Natural killer cell (primary cell): ENCODE measurements at places on chromosomes 12 and 14. TPM values are rescaled to one million over a fixed set of nuclear protein-coding genes. Genes with fewer than 3 reads are reported as not detected.

PSMC6 gene
- total RNA-seq = 159 TPM

C3AR1 gene
- total RNA-seq = 13.0 TPM

SLC8B1 gene
- 34.4 TPM for total RNA-seq

TRPV4 gene
- total RNA-seq = not detected

DNA sequence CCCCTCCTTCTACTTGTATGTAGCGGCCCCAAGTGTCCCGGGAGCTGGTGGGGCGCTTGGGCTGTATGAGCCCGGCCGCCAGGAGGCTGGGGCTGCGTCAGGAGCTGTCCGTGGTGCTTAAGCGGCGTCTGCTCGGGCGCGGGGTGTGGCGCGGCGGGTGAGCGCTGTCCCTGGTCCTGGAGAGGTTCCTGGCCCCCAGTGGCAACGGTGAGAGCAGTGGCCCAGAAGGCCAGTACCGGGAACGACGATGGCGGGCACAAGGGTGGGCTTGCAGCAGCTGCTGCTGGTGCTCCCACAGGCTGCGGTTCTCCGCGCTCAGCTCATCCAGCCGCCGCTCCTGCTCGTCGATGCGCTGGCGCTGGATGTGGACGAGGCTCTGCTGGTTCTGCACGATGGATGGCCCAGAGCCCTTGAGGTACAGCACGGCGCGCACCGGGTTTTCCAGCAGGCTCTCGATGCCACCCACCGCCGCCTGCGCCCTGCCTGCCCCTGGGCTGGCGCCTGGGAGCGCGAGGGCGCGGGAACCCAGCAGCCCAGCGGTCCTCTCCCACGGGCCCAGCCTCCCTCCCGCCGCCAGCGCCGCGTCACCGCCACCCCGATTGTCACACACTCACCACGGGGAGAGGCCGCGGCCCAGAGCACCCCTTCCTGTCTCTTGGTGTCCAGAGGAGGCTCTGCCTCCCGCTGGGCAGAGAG lies 41.9 kb upstream of the FKBP4 start:
- peak; percentile 89 for DNase-seq
- H3K36me3 ChIP-seq = no peaks in the 10 kb centered on the region

DNA sequence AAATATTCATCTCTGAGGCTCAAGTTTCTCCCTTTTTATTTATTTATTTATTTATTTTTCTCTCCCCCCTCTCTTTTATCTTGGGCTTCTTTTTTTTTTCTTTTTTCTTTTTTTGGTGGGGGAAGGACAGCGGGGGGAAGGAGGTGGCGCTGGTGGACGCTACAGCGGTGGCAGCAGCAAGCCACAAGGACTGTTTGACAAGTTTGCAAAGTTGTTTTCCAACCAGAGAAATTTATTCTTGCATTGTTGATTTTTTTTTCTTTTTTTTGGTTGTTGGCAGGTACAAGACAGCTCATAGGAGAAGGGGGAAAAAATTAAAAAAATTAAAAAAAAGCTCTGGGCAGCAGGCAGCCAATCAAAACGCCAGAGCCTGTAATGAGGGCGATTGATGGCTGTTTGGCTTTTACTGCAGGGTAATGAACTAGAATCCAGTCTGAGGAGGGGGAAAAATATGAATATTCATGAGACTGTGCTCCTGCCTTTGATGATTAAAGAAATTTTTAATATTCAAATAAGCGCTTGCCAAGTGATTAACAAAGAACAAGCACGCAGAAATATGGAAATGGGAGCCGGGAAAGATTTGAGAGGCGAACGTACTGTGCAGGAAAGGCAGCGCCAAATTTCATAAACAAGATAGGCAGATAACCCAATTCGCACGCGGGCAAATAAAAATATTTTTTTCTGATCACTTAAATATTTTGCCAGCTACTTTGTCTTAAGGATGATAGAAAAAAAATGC lies 36.2 kb downstream of the BCL11B start:
- H3K4me1 ChIP-seq = peaks cover 87% of the 10 kb centered on the region
- no peaks in the 10 kb centered on the region for H3K36me3 ChIP-seq
- H3K4me3 ChIP-seq = no peak overlapping the region
- H3K27ac ChIP-seq = peak overlapping the region; percentile 41
- H3K27me3 ChIP-seq = no peaks in the 10 kb centered on the region

DNA sequence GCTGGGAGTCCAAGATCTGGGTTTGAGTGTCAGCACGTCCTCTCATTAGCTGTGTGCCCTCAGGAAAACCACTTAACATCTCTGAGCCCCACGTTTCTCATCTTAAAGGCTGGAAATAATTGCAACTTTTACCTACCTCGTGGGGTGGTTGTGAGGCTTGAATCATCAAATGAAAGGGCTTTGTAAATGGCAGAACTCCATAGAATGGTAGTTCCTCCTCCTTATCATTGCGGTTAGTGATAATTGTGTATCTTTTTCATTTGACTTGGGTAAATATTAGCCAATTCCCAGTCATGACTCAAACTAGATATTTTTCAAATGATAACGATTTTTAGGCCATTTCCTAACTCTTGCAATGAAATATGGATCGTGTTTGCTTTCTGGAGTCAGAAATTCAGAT lies 205.5 kb downstream of the CHST11 start:
- no peak overlapping the region for H3K4me3 ChIP-seq
- no peak overlapping the region for H3K27ac ChIP-seq
- H3K4me1 ChIP-seq = peaks cover 3% of the 10 kb centered on the region
- no peak for DNase-seq

- peaks cover 31% of the 10 kb centered on the region for H3K4me1 ChIP-seq
- DNase-seq = no peak
- peak overlapping the region; percentile 35 for H3K27ac ChIP-seq
- no peaks in the 10 kb centered on the region for H3K36me3 ChIP-seq
- no peaks in the 10 kb centered on the region for H3K27me3 ChIP-seq
Measured at GRCh38 chr14:104801520-104802393, 856 bp downstream of the ZBTB42 start.

GRCh38 chr12:121405211-121405610 lies 5.3 kb downstream of the RNF34 start:
- peaks cover 37% of the 10 kb centered on the region for H3K36me3 ChIP-seq
- no peak for DNase-seq
- peaks cover 8% of the 10 kb centered on the region for H3K4me1 ChIP-seq
- H3K27me3 ChIP-seq = no peaks in the 10 kb centered on the region
